Small intestine (tissue), 16 donors: ENCODE measurements at places on chromosomes 3 and 15.
A peak's percentile ranks its signal among the peaks of the same experiment; 100 is the strongest.

GRCh38 chr15:51190424-51191068 is 95.8 kb upstream of the TNFAIP8L3 start:
- no peak for DNase-seq

DNA sequence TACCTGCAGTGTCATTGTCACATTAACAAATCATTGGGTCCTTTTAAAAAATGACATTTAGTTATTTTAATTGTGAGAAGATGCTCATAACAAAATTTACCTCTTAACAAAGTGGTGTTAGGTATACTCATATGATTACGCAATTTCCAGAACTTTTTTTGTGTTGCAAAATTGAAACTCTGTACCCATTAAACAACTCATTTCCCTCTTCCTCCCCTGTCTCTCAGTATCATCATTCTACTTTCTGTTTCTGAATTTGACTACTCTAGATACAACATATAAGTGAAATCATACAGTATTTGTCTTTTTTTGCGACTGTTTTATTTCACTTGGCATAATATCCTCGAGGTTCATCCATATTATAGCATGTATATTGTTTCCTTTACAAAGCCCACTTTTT is 58.7 kb upstream of the CHST2 start:
- no peak for DNase-seq

DNA sequence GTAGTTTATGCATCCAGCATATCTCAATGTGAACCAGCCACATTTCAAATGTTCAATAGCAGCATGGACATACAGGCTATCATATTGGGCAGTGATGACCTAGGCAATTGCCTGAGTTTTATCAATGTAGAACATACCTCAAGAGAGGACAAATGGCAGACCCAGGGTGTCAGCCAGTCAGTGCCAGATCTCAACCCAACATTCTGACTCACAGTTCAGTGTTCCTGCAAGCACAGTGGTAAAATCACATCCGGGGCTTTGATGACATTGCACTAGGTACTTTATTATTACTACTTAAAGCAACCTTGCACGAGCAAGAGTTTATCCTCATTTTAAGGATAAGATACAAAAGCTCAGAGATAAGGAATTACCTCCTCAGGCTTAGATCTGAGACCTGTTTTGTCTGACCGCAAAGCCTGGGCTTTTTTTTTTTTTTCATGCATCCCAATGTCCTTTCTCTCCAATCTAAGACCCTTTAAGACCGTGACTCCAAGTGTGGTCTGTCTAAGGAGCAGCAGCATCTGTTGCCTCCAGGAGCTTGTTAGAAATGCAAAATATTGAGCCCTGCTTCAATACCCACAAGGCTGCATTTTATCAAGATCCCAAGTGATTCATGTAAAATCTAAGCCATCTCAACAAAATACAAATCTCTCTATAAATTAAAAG is 60.1 kb downstream of the SLC12A1 start:
- DNase-seq: no peak

DNA sequence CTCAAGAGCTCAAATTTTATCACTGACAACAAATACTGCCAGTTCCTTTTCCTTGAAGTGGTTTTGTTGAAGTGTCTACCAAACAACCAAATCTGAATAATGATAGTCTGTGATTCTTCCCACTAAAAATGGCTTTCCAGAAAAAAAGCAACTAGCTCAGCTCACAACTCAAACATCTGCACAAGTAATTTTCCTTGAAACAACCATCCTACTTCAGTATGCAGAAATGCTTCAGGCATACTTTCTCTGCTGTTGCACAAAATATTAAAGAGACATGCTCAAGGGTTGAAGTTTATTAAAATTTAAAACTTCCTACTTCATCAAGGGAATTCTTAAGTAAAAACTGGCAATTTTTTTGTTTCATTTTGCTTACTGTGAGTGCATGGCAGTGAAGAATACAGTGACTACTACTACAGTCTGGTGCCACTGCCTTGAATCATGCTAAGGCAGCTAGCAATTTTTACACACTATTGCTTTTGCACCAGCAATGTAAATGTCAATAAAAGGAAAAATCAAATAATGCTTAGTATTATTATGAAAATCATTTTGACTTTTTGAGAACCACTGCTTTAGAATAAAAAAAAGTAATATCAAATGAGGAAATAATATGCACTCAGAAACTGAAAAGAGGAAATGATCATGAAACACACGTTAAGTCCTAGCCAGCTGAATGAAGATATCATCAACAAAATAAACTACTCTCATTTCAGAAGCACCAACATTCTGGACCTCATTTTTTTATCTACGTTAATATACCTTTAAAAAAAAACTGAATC is 33.6 kb downstream of the VPS13C start:
- no peak for DNase-seq

- no peak for DNase-seq
Observed at GRCh38 chr3:128453501-128454309, 13.0 kb downstream of the DNAJB8 start.

DNA sequence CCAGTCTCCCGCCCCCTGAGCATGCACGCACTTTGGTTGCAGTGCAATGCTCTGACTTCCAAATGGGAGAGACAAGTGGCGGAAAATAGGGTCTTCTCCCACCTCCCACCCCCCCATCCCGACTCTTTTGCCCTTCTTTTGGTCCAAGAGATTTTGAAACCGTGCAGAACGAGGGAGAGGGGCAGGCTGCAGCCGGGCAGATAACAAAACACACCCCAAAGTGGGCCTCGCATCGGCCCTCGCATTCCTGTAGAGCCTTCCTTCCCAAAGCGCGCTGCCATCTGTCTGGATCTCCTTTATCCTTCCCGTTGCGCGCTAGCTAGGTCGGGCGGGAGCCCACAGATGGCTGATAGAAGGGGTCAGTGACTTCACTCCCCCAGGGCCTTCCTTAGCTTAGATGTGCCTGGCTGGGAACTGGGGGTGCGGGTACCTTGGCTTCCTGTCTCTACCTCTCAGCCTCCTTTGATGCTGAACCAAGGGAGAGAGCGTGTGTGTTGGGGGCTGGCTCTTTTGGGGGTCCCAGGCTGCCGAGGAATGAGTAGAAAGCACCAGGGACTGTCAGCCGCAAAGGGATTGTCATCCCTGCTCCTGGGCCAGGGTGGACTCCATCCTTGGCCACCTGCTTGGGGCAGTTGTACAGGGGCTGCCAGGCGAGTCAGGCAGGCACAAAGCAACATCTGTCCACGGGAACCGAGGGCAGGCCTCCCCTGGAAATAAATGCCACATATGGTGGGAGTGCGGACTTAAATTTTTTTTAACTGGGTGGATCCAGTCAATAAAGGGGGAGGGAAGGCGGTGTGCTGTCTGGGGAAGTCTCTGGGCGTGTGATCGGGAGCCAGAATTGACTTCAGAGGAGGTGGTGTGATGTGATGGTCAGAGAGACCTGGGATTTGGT is 1.8 kb downstream of the SMAD3 start:
- DNase-seq: peak; percentile 54

GRCh38 chr3:81197386-81197785 is 564.1 kb downstream of the GBE1 start:
- DNase-seq: no peak

DNA sequence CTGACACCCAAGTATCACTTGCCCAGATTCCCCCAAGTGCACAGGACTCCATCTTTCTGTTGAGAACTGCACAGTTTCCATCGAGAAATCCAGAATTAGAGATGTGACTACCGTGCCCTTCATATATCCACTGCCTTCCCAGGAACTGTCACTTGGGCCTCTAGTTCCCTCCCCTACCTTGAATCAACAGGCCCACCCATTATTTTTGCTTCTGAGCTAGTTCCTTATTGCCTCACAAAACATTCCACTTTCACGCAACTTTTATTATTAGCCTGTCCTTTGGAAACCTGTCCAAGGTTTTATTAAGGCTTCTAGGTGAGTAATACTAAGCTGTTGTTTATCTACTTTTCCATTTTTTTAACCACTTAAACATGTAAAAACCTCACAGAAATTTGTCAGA is 17.1 kb upstream of the SLC30A4 start:
- peak; percentile 54 for DNase-seq

- no peak for DNase-seq
Observed at GRCh38 chr15:77584201-77584600, 48.5 kb downstream of the LINGO1 start.

- DNase-seq: peak; percentile 40
Observed at GRCh38 chr3:50345586-50346234, at the start of gene ZMYND10. Gene ZMYND10, minus strand, starts transcription at chr3:50345732. Its CDS starts 153 bp downstream, at chr3:50345579.

GRCh38 chr3:36989005-36989404 is 3.9 kb downstream of the EPM2AIP1 start:
- DNase-seq: no peak

GRCh38 chr3:152043620-152044019 is 170.2 kb downstream of the SUCNR1 start:
- no peak for DNase-seq

DNA sequence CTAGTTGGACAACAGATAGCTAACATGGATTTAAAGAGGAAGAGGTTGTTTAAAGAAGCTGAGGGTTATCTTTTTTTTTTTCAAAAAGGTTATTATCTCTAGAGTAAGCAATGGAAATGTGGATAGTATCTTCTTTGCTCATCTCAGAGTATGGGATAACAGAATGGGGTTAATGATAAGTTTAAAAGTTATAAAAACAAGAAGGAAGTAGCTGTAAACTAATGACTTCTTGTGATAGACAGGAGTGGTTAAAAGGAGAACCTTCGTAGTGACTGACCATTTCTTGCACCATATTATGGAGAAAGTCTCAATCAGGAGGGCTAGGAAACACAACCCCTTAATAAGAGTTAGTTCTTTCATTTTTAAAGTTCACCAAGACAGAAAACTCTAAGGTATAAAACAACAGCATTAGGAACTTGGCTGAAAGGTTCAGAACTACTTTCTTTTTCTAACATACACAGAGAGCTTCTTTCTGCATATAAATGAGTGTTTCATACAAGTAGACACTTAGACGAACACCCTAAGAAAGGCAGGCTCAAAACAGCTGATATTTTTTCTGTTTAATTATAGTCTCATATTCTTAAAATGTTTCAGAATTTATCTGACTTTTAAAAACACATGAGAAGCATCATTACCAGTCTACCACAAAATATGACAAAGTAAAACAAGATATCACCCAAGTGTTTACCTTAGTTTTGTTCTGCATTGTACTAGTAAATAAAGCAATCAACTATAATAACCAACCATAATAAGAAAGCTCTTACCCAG is 140.0 kb downstream of the MEIS2 start:
- DNase-seq: peak; percentile 21

GRCh38 chr3:128151758-128152274 is 1.5 kb upstream of the EEFSEC start:
- DNase-seq: peak; percentile 62

- peak; percentile 89 for DNase-seq
Observed at GRCh38 chr15:34366271-34367065, 528 bp downstream of the LPCAT4 start.

GRCh38 chr3:128280481-128281052 is 127.3 kb downstream of the EEFSEC start:
- no peak for DNase-seq

DNA sequence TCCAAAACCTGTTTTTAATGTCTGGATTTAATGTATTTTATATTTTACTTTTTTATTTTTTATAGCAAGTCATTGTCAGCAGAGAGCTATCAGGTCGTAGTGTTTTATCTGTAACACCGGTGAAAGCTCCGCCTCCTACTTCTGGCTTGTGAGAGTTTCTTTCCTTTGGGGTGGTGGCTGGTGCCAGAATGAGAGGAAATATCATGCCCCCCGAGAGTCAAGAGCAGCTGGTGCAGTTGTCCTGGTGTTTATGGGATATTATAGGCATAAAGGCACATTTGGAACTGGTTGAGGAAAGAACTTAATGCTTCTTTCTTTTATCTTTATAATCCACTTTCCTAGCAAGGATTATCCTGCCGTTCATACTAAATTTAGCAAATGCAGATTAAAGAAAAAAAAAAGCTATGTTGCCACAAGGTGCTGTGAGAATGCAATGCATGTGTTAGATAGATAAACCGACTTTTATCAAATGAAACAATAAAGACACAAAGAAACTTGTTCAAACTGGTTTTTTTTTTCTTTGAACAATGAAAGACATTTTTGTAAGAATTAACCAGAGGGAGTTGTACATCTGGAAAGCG is 260.1 kb upstream of the PLSCR5 start:
- DNase-seq: no peak

DNA sequence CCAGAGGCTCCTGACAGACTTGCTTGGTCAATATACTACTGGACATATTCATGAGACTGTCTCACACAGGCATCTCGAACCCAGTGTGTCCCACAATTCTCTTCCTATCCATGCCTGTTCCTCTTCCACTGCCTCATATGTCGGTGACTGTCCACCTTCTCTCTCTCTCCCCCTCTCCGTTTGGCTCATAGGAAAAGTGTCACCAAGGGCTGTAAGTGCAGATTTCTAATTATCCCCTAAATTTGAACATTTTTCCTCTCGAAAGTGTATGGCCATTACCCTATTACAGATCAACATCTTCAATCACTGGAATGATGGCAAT is 22.5 kb upstream of the MUC20 start:
- DNase-seq: peak; percentile 22

DNA sequence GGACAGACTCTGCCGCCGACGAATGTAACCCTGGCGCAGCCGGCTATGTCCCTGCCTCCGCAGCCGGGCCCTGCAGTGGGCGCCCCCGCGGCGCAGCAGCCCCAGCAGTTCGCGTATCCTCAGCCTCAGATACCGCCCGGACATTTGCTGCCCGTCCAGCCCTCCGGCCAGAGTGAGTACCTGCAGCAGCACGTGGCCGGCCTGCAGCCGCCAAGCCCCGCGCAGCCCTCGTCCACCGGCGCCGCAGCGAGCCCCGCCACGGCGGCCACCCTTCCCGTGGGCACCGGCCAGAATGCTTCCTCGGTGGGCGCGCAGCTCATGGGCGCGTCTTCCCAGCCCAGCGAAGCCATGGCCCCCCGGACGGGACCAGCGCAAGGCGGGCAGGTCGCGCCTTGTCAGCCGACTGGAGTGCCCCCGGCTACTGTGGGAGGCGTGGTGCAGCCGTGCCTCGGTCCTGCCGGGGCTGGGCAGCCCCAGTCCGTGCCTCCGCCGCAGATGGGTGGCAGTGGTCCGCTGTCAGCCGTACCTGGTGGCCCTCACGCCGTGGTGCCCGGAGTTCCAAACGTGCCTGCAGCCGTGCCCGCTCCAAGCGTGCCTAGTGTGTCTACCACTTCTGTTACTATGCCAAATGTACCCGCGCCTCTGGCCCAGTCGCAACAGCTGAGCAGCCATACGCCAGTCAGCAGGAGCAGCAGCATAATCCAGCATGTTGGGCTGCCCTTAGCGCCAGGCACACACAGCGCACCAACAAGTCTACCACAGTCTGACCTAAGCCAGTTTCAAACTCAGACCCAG is 2.4 kb downstream of the TSC22D2 start:
- DNase-seq: peak; percentile 60

DNA sequence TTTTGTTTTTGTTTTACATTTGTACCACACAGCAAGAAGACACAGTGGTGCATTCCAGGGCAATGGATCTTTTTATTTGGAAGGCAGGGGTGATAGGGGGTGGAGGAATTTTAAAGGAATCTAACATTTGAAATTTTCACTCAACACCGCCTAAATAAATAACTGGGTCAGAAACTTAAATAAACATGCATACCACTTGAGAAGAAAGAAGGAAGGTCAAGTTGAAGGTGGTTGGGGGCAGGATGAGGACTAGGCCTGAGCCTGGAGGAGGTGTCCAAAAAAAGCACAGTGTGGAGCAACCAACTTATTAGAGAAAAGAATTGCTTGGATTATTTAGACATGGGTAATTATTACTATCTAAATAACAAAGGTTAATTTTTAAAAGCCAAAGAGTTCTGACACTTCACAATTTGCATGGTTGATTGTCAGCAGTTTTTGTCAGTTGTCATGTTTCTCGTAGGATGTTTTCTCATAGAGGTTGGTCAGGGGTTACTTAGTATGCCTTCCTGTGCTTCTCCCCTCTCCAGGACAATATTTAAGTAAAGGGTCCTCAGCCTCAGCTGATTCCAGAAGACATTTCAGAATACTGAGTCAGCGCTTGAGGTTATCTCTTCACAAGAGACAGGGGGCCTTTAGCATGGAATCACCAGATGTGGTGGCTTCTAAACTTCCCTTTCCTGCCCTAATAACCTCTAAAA is 173.7 kb upstream of the SLC2A2 start:
- DNase-seq: no peak
